ENCODE measurements at places on chromosomes 1 and 21.
A peak's percentile ranks its signal among the peaks of the same experiment; 100 is the strongest.

GRCh38 chr1:193366764-193367507, 180.5 kb upstream of the B3GALT2 start:
- no peak for DNase-seq

DNA sequence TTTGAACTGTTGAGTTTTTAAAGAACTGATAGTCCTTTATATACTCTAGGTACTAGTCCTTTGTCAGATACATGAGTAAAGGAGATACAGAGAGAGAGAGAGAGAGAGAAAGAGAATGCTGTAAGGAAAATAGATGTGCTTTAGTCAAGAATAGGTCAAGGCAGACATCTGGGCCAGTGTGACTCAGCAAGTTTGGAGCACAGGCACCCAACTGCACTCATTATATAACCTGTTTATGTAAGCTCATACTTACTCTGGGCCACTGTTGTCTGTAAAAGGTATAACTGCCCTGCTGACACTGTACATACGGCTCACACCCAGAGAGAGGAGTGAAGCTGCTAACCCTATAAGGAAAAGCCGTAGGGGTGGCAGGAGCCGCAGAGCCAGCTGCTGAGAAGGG, 32.2 kb upstream of the AKT3 start:
- no peak for DNase-seq

- DNase-seq: no peak
These were observed 200.9 kb downstream of the PLPP3 start for GRCh38 chr1:56378341-56379070.

GRCh38 chr1:51086496-51087271, 15.3 kb upstream of the C1orf185 start:
- no peak for DNase-seq

- DNase-seq: no peak
These were observed 78.2 kb downstream of the RAP1GAP start for GRCh38 chr1:21590934-21591333.

DNA sequence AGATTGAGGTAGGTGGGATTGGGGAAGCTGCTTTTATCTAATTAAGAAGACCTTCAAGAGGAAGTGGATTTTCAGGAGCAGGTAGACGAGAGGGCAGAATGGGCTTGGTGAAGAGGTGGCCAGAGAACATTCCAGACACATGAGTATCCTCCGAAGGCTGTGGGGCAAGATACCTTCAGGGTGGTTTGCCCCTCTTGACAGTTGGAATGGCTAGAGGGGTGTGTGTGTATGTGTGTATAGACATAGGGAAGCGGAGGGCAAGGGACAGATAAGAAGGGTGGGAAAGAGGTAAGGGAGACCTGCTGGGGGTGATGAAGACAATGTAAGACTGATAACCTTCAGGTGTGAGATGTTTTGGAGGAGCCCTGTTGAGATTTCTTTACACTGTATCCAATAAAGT, 46.8 kb upstream of the TSPAN2 start:
- DNase-seq: no peak

DNA sequence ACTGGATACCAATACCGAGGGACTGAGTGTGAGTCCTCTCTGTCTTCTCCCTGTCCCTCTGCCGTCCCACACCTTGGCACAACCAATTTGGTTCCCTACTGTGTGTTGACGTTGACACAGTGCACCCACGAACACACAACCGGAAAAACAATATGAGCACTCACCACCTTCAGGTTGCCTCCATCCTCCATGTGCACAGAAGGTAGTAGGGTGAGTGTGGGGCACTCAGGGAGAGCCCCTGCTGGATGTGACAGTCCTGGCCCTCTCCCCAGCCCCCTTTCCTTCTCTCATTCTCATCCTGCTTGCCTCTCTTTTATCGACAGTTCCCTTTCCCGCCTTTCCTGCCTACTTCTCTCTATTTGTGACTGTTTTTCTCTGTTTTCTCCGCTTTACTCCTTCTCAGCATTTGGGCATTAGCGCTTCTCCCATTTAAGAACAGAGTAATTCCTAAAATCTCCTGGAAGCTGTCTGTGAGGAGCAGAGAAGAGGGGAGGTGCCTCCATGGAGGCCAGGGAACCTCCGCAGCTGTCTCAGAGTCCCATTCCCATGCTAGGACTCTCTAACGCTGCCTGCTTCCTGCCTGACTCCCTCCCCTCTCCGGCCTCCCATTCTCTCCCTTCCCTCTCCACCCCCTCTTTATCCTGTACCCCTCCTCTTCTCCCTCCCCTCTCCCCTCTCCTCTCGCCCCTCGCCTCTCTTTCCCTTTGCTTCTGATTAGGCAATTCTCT, 16.4 kb downstream of the CADM3 start:
- DNase-seq: no peak

DNA sequence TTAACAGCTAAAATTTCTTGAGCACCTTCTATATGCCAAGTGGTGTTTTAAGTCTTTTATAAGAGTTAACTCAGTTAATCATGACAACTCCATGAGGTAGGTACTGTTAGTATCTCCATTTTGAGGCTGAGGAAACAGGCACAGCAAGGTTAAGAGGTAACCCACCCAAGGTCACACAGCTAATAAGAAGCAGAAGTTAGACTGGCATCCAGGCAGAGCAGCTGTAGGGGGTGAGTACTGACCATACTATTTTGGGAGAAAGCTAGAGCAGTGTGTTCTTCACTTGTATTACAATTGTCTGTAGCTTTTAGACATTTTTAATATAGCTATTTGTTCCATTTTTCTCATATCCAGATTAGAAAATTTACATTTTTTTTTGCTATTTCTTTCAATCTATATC, 4.8 kb downstream of the ATP6V1G3 start:
- no peak for DNase-seq

DNA sequence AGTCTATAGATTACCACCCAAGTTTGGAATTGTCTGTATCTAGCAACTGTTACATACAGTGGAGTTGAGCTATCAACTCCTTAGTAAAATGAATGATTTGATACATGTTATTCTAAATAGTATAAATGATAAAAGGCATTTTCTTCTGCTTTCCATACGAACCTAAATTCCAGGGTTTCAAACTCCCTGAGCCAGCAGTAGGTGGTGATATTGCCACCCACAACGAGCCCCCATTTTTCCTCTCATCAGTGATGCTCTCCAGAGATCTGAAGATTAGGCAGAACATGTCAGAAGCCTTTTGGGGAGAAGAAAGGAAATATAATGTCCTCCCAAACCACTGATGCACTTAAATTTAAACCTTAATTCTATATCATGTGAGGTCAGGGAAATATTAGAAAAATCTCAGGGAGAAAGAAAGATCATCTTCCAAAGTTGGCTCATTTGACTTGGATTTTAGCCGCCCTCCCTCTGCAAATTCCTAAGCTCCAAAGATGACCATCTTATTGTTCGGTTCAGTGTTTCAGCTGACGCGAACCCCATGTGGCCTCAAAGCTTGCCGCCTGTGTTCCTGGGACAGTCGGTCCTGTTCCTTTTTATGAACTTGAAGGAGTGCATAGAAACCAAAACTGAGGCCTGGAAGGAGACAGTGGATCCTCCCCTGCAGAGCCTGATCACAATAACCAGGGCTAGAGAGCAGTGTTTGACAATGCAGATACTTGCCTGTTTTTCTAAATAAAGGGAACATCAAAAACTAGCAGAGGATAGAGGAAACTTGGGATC, 2.3 kb downstream of the EVA1C start:
- no peak for DNase-seq

DNA sequence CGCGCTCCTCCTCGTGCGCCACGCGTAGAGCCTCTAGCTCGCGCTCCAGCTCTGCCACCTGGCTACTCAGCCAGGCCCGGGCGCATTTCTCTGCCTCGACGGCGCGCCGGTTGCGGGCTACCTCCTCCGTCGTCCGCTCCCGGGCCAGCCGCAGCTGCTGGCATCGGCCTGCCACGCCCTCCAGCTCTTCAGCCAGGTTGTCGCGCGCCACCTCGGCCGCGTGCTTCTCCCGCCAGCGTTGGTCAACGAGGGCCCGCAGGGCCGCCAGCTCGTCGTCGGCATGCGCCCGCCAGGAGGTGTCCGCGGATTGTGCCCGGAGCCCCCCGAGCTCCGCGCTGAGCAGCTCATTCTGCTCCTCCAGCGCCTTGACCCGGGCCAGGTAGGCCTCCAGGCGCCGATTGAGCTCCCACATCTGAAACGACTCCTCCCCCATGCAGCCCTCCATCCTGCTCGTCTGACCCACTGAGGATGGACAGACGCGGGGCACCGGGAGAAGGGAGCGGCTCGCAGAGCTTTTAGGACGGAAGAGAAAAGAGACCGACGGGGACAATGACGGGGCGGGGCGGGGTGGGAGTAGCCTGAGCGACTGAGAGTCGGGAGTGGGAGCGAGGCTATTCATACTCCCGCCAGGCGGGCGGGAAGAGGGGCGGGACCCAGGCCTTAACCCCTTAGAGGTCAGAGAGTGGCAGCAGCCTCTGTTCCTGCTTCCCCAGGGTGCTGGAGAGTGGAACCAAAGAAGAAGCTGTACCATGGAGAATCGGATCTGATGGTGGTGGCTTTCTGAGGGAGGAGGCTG, at the start of gene NES:
Gene NES (minus strand): TSS at position 588 of the 796 bp plus-strand sequence. CDS start 143 bp downstream, at position 445.
- no peak for DNase-seq

DNA sequence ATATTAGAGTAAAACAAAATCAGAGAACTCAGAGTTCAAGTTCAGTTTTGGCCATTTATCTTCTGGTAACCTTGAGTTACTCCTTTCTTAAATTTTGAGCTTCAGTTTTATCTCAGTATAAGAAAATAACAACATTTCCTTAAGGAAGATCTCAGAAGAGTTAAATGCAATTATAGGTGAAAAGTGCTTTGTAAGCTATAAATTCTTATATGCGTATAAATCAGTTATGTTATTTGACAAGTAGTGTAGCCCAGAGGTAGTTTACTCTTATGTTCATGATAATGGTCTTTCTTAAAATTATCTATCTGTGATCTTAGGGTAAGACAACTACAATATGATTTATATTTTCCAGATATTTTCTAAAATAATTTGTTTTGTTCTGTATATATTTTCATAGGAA, 89.8 kb downstream of the LHX9 start:
- no peak for DNase-seq

- DNase-seq: no peak
These were observed 14.5 kb downstream of the AXDND1 start for GRCh38 chr1:179380299-179380698.

DNA sequence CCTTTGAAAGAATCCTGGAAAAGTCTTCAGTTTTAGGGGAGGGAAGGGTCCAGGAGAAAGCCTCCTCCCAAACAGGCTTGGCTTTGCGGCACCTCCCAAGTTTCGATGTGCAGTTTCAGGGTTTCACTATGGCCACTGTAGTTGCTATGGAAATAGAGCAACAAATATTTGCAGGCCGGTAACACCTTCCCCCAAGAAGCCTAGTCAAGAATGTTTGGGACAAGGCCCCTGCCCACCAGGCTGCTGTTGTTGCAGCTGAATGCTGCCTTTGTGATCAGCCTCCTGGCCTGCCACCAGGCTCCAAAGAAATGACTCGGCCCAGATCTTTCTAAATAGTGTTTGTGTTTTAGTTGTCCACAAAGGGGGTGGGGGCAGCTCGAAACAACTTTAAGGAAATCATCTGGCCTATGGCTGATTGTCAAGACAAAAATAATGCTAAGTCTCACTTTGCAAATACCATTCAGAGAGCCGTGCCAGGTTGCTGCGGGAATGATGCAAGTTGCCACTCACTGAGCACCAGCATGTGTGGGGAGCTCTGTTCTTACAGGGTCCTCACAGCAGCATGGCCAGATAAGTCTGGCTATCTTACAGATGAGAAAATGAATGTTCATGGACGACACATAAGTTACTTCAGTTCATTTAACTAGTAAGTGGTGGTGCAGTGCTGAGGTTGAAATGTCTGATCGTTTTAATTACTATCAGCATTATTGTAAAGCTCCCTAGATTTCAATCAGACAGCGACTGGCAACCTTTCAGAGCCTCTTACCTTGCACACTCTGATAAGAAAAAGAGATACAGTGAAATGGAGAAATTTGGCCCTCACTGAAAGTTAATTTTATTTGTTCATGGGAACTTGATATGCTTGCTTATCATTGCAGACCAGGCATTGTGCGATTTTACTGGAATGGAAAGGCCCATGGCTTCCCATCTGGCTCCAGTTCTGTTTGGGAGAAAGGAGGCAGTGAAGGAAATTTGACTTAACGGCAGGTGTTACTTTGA, 91.2 kb upstream of the JUN start:
- no peak for DNase-seq

GRCh38 chr1:48495911-48496310, 23.9 kb upstream of the SPATA6 start:
- no peak for DNase-seq

DNA sequence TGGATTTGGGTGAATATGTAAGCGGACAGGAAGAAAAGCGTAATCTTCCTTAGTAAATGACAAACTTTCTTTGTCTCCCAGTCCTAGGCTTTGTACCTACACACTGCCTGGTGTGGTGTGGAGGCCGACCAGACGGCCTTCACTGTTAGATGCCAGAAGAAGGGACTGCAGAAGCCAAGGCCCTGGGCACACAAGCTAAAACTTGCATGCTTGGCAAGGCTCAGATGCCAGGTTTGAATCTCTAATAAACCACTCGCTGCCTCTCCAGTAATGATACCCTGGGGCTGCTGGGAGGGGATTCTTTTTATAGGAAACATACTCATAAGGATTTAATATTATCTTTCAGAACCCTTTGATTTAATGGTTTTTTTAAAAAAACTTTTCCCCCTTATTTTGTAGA, 263.8 kb downstream of the PTPRC start:
- DNase-seq: no peak

GRCh38 chr21:35651196-35651595, 409.1 kb downstream of the SETD4 start:
- DNase-seq: no peak

DNA sequence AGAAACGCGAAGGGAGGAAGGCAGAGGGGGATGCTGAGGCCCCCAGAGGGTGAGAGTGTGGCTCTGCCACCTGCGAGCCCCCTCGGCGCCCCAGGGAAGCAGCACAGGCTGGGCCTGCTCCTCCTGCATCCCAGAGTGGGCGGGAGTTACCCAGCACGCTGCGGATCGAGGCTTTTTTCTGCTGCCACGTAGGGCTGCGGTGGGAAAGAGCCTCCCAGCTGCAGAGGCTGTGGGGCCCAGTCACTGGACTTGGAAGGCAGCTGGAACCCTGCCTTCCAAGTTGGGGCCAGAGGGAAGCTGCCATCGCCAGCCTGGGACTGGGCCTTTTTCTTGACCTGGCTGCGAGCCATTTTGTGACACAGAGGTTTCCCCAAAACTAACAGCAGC, 2.3 kb upstream of the GRIK3 start:
- no peak for DNase-seq

DNA sequence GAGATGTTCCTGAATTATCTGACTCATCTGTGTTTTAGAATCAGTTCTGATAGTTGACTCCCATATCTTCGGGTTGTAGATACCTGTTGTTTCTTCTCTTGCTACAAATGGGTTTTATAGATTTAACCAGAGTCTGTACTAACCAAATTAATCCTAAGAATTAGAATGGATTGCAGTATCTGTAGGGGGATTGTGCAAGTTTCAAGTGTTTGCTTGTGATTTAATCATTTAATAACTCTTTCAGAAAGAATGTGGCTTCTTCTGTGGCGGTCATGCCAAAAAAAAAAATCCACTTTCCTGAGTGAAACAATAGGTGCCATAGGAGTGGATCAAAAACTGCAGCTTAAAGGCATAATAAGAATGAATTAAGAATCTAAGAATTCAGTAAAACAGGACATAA, 9.4 kb downstream of the IPO9 start:
- DNase-seq: no peak

GRCh38 chr1:173823781-173824314, 625 bp upstream of the DARS2 start:
- DNase-seq: peak; percentile 35

Data from cortex of kidney (tissue), 1 donor.